ENCODE measurements at places on chromosomes 5 and 9.

GRCh38 chr5:143016777-143017516 lies 246.8 kb downstream of the ARHGAP26 start:
- DNase-seq, result peak; percentile 33

DNA sequence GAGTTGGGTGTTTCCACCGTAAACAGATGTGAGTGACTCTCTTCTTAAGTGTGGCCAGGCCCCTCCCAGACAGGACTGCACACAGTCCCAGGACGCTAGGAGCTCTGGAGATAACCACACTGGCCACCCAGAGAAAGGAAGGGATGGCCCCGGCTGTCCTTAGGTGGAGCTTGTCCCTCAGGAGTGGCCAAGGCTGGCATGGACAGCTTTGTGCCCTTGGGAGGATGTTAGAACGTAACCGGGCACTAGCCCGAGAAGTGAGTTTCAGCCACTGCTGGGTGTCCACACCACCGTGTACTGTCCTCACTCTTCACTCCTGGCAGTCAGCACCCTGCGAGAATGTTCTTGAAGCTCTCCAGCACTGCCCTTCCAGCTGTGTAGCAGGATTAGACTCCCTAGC lies 35.8 kb upstream of the FCN2 start:
- DNase-seq, result no peak

DNA sequence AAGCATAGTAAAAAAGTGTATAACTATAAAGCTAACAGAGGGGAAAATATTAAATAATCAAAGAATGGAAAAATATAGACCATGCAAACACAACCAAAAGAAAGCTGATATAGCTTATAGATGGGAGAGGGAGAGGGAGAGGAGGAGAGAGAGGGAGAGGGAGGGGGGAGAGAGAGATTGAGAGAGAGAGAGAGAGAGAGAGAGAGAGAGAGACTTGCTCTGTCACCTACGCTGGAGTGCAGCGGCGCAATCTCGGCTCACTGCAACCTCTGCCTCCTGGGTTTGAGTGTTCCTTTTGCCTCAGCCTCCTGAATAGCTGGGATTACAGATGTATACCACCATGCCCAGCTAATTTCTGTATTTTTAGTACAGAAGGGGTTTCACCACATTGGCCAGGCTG lies 110.6 kb downstream of the RAPGEF6 start:
- DNase-seq, result no peak

DNA sequence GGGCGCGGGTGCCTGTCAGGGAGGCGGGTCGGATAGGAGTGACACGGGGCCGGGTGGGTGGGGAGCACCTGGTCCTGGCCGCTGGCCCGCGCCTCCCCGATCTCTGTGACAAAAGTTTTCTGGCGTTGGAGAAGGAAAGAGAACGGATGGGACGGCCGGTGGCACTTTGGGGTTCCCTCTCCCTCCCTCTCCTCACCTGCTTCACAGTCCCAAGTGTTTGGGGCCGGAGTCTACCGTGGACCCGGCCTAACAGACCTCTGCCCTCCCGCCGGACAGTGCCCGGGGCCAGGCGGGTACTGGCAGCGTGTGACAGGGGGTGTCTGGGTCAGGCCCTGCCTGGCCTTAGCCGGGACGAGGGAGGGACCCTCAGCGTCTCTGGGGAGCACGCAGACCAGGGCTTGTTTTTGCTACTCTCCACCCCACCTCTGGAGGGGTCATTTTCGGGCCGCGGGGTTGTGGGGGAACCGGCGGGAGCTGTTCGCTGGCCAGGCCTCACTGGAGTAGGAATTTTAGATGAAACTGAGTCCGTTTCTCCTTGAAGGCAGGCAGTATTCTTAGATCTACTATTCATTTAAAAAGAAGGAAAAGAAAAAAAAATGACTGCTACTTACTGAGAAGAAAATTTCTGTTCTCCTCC lies 1.7 kb downstream of the PRDM6 start:
- no peak for DNase-seq

GRCh38 chr9:110276781-110277180 lies 20.5 kb upstream of the TXN start:
- DNase-seq, result no peak
